Stimulated activated naive CD4-positive, alpha-beta T cell (primary cell): ENCODE measurements at places on chromosomes 7 and 10.

DNA sequence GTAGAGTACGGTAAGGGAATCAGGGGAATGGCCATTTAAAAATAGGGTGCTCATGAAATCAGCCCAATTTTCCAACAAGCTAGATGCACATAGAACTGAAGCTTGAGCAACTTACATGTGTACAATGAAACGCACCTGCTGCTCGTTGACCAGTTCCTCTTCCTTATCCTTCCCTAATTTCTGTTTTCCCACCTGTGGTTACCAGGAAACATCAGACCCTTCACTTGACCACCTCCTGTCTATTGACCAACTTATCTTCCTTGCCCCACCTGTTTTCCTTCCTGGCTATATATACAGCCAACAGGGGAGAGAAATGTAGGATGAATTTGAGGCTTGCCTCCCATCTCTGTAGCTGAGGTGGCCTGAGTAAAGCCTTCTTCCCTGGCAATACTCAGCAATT, 37.8 kb upstream of the RAPGEF5 start:
- DNase-seq: no peak

GRCh38 chr7:97024209-97025129, at the start of gene DLX5:
DLX5 (minus strand) TSS chr7:97024831; CDS start chr7:97024623, 208 bp downstream.
- DNase-seq: no peak

DNA sequence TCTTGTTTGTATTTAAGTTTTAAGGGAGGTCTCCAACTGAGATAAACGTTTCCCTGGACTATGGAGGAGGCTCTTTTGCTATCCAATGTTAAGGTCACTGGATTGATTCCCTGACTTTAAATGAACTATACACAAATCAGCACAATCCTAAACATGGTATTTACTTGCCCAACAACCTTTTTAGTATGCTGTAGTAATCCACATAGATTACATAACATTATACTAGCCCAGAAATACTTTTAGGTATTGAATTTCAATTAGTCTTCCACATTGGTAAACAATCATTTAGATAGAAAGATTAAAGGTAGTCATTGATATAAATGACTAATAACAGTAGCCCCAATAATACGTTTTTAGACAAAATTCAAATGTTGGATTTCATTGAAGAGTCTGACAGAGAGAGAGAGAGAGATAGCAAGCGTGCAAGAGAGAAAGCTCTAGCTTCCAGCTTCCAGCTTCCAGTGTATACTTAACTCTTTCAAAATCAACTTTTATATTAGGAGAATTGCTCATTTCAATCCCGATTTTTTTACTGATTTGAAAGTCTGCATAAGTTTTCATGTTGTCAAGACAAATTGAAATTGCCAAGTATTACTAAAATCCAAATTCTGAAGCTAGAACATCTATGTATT, 155.8 kb downstream of the DOCK4 start:
- no peak for DNase-seq

GRCh38 chr10:29763396-29763795, 128.6 kb upstream of the SVIL start:
- DNase-seq: no peak

GRCh38 chr7:34838329-34838728, 180.3 kb downstream of the NPSR1 start:
- no peak for DNase-seq

- DNase-seq: no peak
These were observed 451 bp downstream of the SRRT start for GRCh38 chr7:100875356-100875751.

DNA sequence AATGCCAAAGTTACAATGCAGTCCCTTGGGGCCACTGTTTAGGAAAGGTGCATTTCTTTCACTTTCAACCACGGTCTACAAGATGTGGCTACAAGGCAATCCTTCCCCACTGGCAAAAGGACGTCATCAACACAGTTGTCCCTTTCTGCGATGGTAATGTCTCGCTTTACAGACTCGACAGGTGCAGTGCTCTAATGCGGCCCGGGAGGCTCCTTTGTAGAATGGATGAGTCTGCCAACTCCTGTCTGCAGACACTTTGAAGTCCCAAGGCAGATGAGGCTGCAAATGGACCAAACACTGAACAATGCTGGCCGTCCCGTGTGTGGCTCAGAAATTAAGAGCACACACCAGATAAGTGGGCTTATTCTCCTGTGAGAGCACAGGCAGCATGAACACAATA, 133.7 kb downstream of the PIP4K2A start:
- DNase-seq: no peak

- no peak for DNase-seq
These were observed 127.0 kb downstream of the SEC23IP start for GRCh38 chr10:120019568-120019967.

DNA sequence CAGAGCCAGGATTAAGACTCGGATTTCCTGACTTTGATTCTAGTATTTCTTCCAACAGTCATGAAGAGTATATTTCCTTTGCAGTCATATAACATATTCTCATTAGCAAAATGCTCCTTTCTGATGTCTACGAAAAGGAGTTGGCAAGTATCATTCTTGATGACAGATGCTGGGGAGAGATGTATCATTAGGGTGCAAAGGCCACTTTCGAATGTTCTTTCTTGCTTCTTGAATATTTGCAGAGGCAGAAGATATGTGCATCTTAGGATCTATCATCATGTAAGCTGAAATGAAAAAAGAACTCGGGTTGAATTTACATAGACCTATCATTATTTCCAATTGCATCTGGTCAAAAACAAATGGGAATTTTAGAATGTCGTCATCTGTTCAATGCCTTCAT, 294.4 kb downstream of the BAMBI start:
- DNase-seq: no peak

DNA sequence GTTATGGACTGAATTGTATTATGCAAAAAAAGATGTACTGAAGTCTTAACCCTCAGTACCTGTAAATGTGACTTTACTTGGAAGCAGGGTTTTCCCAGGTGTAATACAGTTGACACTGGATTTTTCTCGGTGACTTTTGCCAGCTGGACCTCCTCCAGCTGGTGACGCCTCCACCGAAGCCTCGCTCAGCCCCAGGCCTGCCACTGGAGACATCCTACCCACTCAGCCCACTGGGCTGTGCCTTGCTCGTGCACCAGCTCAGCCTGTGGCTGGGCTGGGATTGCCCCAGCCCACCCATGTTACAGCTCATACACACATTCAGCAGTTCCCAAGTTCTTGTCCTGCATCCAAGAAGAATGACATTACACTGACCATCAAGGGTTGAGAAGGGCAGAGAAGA, 42.4 kb upstream of the GPR22 start:
- no peak for DNase-seq
